ENCODE measurements at places on chromosomes 12 and 14.

GRCh38 chr12:50297027-50297426 is 13.7 kb upstream of the LIMA1 start:
- DNase-seq: no peak

DNA sequence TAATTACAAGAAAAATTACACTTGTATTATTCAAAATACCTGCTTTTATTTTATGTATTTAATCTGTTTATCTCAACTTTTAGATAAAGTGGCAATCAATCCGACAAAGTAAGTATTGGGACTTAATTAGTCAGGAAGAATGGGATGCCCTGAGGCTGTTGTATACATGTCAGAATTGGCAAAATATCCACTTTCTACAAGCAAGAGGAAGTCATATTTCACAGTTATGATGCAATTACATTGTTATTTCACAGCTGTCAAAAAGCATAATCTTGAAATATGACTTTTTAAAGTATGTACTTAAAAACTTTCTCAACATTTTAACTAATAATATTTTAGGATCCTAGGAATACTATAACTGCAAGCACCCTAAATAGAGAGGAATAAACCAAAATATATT is 357.1 kb upstream of the MGAT4C start:
- DNase-seq: no peak

DNA sequence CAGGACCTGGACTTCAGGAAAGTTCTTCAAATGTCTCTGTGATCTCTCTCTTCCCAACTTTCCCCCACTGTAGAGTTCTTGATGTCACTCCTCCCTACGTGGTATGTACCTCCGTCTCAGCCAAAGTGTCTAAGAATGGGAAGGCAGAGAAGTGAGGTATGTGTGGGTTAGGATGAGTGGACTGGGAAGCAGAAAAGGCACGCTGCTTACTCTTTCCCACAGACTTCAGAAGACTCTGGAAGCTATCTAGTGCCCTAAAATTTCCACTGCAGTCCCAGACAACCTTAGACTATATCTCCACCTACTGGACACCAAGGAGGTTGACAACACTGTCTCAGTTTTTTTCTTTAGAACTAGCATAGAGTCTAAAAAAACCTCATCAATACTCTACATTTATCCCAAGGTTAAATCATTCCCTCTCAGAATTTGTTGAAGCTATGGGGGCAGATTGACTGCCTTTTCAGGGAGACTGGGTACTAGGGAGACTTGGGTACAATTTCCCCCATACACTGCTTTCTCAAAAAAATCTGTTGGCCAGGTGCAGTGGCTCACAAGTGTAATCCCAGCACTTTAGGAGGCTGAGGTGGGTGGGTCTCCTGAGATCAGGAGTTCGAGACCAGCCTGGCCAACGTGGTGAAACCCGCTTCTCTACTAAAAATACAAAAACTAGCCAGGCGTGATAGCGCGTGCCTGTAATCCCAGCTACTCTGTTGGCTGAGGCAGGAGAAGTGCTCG is 20.6 kb upstream of the ITGA5 start:
- DNase-seq: peak; percentile 1

DNA sequence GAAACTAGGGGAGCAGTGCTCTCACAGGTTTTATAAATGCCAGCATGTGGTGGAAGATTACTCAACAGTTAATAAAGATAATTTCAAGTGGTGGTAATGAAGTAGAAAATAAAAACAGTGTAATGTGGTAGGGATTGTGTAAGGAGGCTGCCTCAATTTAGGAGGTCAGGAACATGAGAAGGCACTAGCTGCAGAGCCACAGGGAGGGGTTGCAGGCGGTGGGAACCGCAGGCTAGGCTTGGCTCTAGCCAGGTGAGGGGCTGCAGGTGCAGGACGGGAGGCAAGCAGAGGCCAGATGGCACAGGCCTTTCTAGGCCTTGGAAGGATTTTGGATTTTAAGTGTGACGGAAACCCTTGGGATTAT is 768 bp downstream of the METTL25 start:
- no peak for DNase-seq

DNA sequence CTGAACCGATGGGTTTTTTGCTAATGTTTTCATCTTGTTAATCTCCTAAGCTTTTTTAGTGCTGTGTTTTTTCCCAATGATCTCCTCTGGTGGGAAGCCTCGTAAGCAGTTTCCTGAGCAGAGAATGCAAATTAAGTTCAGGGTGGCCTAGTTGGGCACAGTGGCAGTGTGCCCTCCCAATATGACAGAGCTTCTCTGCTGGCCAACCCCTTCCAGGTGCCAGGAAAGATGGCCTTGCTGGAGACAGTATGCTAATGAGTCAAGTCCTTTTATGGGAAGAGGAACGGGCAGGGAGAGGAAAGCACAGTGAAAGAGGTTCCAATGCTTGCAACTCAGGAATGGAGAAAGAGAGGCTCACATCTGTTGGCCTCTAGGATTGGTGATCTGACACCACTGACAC is 115.8 kb downstream of the GCH1 start:
- no peak for DNase-seq

- no peak for DNase-seq
These were observed 1.1 kb upstream of the BCL11B start for GRCh38 chr14:99272899-99273765.

Measured in NCI-H1048 (cell line).